Stimulated activated CD8-positive, alpha-beta memory T cell treated with anti-CD3 and anti-CD28 coated beads, Interleukin-12 subunit alpha, Interleukin-12 subunit beta, amount 100 ng/mL, for 1 hour (primary cell): ENCODE measurements at places on chromosomes 11 and 22.

DNA sequence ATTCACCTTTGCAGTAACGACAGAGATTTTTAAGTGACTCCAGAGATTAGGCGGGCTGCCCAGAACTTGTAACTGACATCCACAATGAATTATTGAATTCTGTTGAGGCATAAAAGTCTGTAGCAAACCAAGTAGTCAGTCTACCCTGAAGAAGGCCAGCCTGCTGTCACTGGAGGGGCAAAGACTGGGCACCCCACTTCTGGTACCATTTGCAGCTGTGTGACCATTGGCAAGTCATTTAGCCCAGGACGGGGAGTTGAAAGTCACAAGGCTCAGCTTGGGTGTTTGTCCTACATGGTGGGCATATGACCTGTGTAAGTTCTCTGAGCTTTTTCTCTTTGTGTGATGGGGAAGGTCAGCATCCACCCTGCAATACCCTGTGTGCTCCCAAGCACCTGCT, 119.4 kb downstream of the ARHGAP8 start:
- no peak for DNase-seq

DNA sequence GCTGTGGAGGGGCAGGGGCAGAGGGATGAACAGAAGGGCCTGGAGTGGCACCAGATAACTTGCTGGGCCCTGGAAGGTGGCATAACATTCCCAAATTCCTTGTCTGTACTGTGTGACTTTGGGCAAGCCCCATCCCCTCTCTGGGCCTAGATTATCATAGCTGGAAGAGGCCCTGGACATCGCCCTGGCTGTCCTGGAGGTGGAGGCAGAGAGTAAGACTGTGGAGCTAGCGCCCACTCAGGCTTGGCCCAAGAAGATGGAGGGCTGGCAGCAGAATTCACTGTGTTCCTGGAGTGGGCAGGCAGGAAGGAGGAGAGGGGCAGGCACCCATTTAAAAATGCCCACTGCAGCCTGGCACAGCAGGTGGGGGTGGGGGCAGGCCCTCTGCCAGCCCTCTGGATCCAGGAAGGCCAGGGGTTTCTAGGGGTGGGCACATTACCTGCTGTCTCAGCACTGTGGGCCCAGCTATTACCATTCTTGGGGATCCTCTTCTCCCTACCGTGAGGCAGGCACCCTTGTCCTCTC, 22.6 kb downstream of the ARHGEF17 start:
- DNase-seq, result no peak

GRCh38 chr11:78476066-78476465, 58.4 kb upstream of the GAB2 start:
- no peak for DNase-seq

DNA sequence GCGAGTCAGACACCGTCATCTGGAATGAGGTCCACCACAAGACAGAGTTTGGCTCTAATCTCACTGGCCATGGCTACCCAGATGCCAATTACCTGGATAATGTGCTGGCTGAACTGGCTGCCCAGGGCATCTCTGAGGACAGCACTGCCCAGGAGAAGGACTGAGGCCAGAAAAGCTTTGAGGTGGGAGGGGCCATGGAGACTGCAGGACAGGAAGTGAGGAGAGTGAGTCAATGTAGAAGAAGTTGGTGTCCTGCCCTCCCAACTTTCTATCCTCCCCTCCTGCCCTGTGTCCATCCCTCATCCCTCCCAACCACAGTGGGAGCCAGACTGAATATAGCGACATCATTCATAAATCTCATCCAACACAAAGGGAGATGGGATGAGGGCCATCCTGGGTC, 8.0 kb downstream of the MPEG1 start:
- DNase-seq, result no peak

GRCh38 chr22:17063411-17064106, 21.2 kb upstream of the IL17RA start:
- no peak for DNase-seq
